ENCODE measurements at places on chromosomes 7 and 10. TPM values are rescaled to one million over a fixed set of nuclear protein-coding genes. Genes with fewer than 3 reads are reported as not detected.
A peak's percentile ranks its signal among the peaks of the same experiment; 100 is the strongest.

The CDHR3 gene
- 1.00 TPM for total RNA-seq

The OPN4 gene
- not detected for total RNA-seq

The SPAM1 gene
- not detected for total RNA-seq

The GOLGA7B gene
- 1.4 TPM for total RNA-seq

The ADAM22 gene
- 0.24 TPM for total RNA-seq

The ARMH3 gene
- 21.7 TPM for total RNA-seq

GRCh38 chr7:101237206-101238067, at the start of gene CLDN15:
Gene CLDN15, minus strand, starts transcription at chr7:101237802. Its CDS starts 221 bp downstream, at chr7:101237581.
- no peak for ATAC-seq

GRCh38 chr7:142954680-142955268, 7.4 kb downstream of the KEL start:
- ATAC-seq: no peak

GRCh38 chr10:23158370-23158769, 33.7 kb upstream of the PTF1A start:
- ATAC-seq: peak; percentile 74

DNA sequence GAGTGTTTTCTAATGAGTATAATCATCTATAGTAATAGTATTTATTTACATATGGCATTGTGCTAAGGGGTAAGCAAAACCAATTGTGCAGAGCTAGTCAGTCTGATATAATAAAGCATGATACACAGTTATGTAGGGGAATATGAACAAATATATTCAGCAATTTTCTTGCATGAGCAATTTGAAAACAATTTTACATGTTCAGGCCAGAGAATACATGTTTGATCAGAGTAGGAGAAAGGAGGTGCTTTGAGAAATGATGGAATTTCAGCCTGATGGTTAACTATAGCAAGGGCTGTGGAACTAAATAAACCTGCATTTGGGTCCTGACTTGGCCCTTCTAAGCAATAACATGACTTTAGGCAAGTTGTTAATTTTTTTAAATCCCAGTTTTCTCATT, 214.5 kb downstream of the TWIST1 start:
- no peak for ATAC-seq

DNA sequence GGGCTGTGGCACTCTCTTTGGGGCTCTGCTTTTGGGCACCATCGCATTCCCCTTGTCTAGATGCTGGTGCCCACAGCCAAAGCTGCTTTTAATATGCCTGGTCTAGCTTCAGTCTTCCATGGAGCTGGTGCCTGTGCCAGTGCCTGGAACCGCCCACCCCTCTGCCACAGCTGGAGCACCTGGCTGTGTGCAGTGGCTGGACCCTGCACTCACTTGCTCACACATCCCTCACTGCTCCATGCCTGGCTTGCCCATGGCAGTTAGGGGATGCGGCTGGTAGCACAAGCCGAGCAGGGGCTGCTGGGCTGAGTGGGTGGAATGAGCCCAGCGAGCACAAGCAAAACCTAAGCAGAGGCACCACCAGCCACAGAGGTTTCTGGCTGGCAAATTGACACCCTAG, 1145.9 kb upstream of the LRRTM3 start:
- no peak for ATAC-seq

- no peak for ATAC-seq
Observed at GRCh38 chr7:28847681-28848080, 110.4 kb downstream of the TRIL start.

- ATAC-seq: no peak
Observed at GRCh38 chr7:120475994-120476393, 203.0 kb downstream of the KCND2 start.

DNA sequence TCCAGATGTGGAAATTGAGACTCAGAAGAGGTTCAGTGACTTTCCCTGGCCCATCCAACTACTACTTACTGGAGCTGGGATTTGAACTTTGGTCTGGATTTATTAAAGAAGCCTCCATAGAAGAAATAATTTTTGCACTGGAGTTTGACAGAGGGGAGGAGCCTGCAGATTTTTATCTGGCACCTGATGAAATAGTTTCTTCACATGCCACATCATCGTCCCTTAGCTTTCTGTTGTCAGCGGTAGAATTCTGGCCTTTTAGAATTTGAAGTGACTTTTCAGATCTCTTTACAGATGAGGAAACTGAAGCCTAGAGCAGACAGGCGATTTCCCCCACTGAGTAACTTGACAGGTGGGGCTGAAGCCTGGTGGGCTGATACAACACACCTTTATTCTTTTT, 233.5 kb downstream of the LRMDA start:
- ATAC-seq: no peak

DNA sequence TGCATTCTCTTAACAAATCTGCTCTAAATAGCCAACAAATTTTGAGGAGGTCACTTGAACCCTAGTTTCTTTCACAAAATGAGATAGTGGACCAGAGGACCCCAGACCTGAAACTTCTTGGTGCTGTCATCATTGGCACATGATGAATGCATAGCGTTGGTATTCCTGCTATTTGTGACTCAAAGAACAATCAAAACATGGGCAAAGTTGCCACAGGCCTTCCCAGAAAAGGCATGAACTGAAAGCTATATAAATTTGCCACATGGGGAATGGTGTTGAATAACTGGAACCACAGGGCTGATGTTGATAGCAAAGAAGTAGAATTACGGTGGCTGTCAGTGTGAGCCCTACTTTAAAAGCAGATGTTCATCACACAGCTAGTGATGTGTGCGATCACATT, 219.9 kb upstream of the KMT2E start:
- ATAC-seq: no peak

DNA sequence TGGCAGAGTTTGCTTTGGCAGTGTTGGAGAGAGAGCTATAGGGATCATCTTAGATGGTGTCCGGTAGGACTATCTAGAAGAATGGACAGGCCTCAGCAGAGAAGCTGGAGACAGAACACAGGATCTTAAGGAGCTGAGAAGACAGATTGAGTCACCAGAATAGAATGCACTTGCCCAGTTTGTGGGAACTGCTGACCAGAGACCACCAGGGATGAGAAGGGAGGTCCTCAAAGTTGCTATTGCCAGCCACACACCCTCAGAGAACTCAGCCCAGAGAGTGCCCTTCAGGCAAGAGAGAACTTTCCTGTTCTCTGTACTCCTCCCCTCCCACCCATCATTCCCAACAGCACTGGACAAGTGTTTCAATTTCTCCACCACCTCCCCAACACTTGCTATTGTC, 25.3 kb upstream of the GALNT11 start:
- no peak for ATAC-seq

- no peak for ATAC-seq
Observed at GRCh38 chr7:22566592-22566991, 66.6 kb upstream of the STEAP1B start.

- no peak for ATAC-seq
Observed at GRCh38 chr7:20293336-20293735, 37.4 kb upstream of the ITGB8 start.

DNA sequence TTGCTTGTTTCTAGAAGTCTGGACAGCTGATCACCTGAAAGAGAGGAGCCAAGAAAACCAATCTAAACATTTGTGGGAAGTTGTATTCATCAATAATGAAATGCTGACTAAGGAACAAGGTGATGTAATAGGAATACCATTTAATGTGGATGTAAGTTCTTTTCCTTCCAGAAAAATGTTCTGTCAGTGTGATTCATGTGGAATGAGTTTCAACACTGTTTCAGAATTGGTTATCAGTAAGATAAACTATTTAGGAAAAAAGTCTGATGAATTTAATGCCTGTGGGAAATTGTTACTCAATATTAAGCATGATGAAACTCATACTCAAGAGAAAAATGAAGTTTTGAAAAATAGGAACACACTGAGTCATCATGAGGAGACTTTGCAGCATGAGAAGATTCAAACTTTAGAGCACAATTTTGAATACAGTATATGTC, 39.8 kb upstream of the ZNF37A start:
- ATAC-seq: no peak

GRCh38 chr7:82443036-82443546, 486 bp downstream of the CACNA2D1 start:
- no peak for ATAC-seq

DNA sequence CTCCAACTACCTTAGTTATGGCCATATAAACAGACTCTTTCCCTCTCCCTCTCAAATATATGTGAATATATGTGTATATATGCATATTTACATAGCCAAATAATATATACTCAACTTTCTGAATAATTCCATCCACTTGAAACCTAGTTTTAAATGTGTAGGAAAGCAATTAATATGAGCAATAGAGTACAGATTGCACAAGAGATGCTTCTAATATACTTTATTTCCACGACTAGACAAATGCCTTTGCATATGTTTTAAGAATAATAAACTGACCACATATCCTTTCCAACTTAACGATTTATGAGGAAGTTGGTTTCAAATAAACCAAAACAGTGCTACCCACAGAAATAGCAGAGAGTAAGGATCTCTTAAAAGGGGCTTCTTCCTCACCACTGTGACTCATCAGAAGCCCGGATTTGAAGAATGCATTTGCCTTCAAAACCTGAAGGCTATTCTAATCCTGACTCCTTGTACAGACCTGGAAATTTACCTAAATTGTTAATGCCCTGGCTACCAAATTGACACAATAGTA, 266.3 kb downstream of the AHR start:
- ATAC-seq: no peak

DNA sequence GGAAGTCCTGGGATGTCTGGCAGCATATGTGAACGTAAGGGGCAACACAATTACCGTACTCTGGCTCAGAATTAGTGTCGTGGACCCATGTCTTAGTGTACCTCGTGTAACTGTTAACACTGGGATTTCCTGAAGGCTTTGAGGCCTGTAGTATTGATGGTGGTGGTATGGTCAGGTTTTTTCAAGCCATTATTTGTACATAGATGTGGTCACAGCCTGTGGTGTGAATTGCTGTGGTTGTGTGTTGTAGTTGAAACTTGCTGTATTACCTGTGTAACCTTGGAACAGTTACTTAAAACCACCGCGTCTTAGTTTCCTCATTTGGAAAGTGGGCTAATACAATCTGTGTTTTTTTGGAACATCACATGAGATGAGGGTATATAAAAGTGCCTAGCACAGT, 5.3 kb downstream of the EXOC4 start:
- no peak for ATAC-seq

DNA sequence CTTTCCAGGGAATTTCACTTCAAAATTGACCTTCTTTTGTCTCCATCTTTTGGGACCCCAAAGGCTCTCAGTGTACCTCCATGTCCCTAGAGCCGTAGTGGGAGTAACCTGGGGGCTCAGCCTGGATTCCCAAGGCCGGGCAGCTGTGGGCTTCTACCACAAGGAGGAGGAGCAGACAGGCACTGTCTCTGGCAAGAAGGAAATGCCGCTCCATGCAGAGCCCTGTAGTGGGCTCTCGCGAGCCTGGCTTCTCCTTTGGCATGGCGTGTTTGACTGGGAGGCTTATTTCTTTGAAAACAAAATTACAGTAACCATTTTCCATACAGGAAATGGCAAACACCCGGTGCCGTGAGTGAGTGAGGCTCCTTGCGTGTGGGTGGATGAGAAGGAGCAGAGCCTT, 76.8 kb upstream of the FAM180A start:
- no peak for ATAC-seq

DNA sequence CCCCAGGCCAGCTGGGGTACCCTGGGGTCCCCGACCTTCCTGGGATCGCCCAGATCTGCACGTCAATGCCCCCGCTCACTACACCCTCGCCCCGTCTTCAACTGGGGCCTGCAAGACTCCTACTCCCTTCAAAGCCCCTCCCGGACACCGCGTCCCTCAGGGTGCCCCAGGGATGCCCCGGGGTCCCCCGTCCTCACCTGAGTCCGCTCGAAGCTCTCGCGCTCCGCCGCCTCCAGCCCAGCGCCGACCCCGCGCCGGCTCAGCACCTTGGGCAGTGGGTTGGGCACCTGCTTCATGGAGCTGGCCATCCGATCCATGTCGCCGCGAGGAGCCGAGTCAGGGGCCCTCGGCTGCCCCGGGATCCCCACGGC, at the start of gene HIP1:
Gene HIP1, minus strand, starts transcription at position 338 of the 371 bp plus-strand sequence. Its CDS starts 21 bp downstream, at position 317.
- peak; percentile 11 for ATAC-seq

DNA sequence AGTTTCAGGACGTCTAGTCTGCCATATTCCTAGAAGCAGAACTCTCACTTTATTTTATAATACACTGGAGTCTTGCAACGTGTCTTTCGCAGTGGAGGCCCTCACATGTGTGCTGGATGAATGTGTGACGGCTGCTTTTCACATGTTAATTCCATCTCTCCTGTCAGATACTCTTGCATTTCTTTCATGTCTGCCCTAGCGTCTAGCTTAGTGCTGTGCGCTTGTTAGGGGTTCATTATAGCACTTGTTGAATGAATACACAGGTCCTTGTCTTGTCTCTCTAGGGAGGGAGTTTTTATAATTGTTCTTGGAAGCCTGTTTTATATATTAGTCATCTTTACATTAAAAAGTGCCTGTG, 94.4 kb downstream of the MAP3K8 start:
- no peak for ATAC-seq

DNA sequence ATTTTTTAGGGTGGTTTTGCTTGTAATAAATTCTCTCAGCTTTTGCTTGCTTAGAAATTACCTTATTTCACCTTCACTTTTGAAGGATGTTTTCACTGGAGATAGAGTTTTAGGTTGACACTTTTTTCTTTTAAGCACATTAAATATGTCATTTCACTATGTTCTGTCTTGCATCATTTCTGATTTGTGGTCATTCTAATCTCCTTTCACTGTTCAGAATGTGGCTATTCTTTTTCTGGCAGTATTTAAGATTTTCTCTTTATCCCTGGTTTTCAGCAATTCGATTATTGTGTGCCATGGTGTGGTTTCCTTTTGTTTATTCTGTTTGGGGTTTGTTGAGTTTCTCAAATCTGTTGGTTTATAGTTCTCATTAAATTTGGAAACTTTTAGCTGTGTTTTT, 1065.6 kb downstream of the KCNMA1 start:
- ATAC-seq: no peak

- ATAC-seq: no peak
Observed at GRCh38 chr7:99398891-99399445, 9.4 kb downstream of the PDAP1 start.

DNA sequence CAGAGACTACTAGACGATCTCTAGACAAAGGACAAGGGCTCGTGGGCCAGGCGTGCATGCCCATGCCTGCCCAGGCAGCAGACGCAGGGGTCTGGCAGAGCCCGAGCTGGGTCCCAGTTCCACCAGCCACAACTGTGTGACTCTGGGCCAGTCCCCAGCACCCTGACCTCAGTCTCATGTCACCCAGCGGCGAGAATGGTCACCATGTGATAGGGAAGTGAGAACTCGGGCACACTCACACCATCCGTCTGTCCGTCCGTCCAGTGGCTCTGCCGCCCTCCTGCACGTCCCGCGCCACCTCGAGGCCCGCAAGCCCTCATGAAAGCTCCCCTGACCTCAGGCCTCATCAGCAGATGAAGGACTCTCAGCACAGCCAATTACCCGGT, 280.0 kb downstream of the ELFN1 start:
- no peak for ATAC-seq
